HS-27A (cell line): ENCODE measurements at places on chromosomes 4 and X.

DNA sequence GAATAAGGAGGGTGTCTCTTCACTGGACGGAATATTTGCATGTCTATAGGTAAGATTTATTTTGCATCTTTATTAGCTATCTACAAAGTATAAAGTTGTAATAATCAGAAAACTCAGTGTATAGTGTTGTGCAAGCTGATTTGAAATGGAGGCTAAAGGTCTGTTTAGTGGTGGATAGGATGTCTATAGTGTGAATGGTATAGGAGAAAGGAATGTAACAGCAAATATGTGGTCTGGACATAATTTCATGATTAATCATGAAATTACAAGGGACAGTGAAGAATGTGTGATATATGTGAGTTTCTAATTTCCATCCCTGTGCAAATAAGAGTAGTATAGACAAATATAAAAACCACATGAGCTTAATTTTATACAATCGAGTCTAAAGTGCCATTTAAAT lies 79.3 kb upstream of the CAMK2D start:
- no peak for DNase-seq

GRCh38 chr4:6716958-6717655 lies 1.1 kb downstream of the BLOC1S4 start:
- no peak for DNase-seq

- no peak for DNase-seq
Measured at GRCh38 chr4:185149392-185149791, 6.3 kb downstream of the SLC25A4 start.

- DNase-seq = no peak
Measured at GRCh38 chr4:143341186-143341755, 4.6 kb downstream of the GAB1 start.

DNA sequence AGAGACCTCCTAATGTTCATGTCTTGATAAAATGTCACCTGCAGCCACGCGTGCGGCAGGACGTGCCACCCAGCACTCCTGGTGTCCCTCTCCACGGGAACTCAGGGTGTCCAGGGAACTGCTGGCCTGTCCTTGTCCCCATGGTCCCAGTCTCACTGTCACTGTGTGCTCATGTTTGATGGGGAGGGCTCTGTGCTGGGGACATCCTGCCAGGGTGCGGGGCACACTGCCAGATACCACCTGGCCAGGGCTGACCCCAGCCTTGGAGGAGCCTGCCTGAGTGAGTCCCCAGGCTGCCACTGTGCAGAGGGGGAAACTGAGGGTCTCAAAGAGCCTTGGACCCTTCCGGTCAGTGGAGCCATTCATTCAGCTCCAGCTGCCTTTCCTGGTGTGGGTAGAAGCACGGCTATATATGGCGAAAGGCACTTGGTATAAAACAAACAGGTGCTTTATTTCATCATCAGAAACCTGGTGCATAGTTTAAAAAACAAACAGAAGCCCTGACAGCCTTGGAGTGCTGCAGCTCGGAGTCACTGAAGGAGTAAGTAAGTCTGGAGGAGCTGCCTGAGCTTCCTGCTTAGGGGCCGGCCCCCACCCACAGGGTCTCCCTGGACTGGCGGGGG lies 33.0 kb downstream of the NOP14 start:
- DNase-seq = no peak

GRCh38 chrX:21885568-21885967 lies 29.8 kb downstream of the YY2 start:
- DNase-seq = no peak

DNA sequence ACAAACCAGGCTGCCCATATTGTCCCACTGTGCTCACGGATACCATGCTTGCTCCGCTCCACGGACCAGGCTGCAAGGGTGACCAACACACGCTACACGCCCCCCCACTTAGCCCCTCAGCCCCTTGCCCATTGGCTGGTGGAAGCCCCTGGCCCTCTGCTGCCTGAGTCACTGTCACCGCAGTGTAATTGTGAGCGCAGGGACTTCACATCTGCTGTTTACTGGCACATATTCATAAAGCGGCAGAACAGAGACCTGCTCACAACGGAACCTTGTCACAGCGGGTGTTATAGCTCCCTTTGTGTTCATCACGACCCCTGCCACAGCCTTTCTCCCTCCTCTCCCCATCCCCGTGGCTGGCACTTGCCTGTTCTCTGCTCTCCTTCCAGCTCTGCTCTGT lies 83.7 kb downstream of the PSAPL1 start:
- no peak for DNase-seq

- DNase-seq = no peak
Measured at GRCh38 chr4:164596318-164596878, 157.5 kb upstream of the SMIM31 start.

- DNase-seq = no peak
Measured at GRCh38 chrX:18389966-18390365, 35.4 kb upstream of the CDKL5 start.
